Left ventricle myocardium inferior (tissue), 1 donor: ENCODE measurements at places on chromosomes 11 and 22.

- DNase-seq, result no peak
- no peaks in the 10 kb centered on the region for H3K36me3 ChIP-seq
- no peaks in the 10 kb centered on the region for H3K4me1 ChIP-seq
- peaks cover 25% of the 10 kb centered on the region for H3K27me3 ChIP-seq
- no peak overlapping the region for H3K4me3 ChIP-seq
Observed at GRCh38 chr11:10426475-10426874, 28.6 kb upstream of the AMPD3 start.

DNA sequence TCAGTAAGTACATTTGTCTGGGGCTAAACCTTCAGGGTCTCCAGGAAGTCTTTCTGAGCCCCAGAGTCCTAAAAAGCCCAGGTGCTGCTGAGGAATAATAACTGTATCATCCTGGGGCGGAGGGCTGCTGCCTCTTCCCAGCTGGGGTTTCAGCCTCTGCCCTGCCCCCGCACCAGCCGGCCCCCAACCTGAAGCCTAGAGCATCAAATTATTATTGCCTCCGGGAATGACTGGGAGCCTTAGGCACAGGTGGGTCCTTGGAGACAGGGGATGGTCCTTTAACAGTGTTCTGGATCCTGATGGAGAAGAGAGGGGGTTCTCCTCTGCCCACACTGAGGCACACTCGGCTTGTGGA is 64.4 kb downstream of the BCR start:
- H3K27me3 ChIP-seq, result no peaks in the 10 kb centered on the region
- no peak for DNase-seq
- H3K36me3 ChIP-seq, result no peaks in the 10 kb centered on the region
- H3K4me3 ChIP-seq, result no peak overlapping the region
- H3K4me1 ChIP-seq, result peaks cover 17% of the 10 kb centered on the region

DNA sequence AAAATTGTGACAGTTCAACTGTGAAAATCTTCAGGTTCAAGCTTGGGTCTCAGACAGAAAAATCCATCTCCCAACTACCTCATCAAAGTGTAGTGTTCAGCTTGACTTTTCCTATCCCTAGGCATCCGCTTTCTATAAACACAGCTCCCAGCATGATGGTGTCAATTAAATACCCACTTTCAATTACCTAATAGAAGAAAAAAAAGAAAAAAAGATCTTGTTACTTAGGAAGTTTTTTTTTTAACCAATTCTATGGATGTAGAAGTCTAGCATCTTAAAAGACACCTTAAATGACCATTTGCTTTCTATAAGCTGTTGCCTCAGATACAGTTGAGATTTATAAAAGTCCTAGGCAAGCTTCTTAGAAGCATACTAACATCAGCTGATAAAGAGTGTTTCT is 244.1 kb upstream of the MTNR1B start:
- H3K4me3 ChIP-seq, result no peak overlapping the region
- no peaks in the 10 kb centered on the region for H3K27me3 ChIP-seq
- H3K4me1 ChIP-seq, result peaks cover 11% of the 10 kb centered on the region
- no peak overlapping the region for H3K27ac ChIP-seq

- peaks cover 53% of the 10 kb centered on the region for H3K27me3 ChIP-seq
- DNase-seq, result no peak
- H3K4me1 ChIP-seq, result no peaks in the 10 kb centered on the region
- no peaks in the 10 kb centered on the region for H3K36me3 ChIP-seq
Observed at GRCh38 chr22:47566491-47566890, 804.0 kb downstream of the TBC1D22A start.

GRCh38 chr22:46641811-46642266 is 21.7 kb downstream of the GRAMD4 start:
- no peak for DNase-seq
- H3K4me3 ChIP-seq, result no peak overlapping the region
- H3K27ac ChIP-seq, result peak overlapping the region; percentile 63
- no peaks in the 10 kb centered on the region for H3K27me3 ChIP-seq

- no peaks in the 10 kb centered on the region for H3K27me3 ChIP-seq
- H3K27ac ChIP-seq, result peak overlapping the region; percentile 54
- peaks cover 18% of the 10 kb centered on the region for H3K4me1 ChIP-seq
Observed at GRCh38 chr22:44442851-44443595, 55.0 kb downstream of the RTL6 start.

GRCh38 chr22:31425331-31426050 is 26.1 kb downstream of the DRG1 start:
- no peak for DNase-seq
- H3K4me3 ChIP-seq, result no peak overlapping the region
- H3K36me3 ChIP-seq, result peaks cover 100% of the 10 kb centered on the region
- H3K27ac ChIP-seq, result no peak overlapping the region
- no peaks in the 10 kb centered on the region for H3K4me1 ChIP-seq

DNA sequence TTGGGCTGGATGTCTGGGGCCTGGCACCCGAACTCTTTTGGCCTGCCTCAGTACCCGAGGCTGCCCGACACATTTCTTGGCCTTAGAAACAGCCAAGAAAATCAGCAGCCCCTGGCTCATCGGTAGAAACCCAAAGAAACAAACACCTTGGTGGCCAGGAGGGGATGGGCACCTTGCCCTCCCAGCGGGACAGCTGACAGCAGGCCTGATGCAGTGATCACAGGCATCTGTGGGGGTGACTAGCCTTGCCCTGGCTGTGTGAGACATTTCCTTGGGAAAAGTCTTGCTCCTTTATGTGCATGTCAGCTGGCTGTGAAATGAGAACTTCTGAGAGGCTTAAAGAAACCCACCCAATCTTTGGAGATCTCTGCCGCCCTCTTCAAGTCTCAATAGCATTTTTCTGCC is 60.9 kb downstream of the SMIM38 start:
- no peaks in the 10 kb centered on the region for H3K36me3 ChIP-seq
- peaks cover 8% of the 10 kb centered on the region for H3K4me1 ChIP-seq
- H3K4me3 ChIP-seq, result no peak overlapping the region
- no peak for DNase-seq
- peaks cover 9% of the 10 kb centered on the region for H3K27me3 ChIP-seq

- H3K27me3 ChIP-seq, result no peaks in the 10 kb centered on the region
- peaks cover 71% of the 10 kb centered on the region for H3K4me1 ChIP-seq
- peak overlapping the region; percentile 27 for H3K4me3 ChIP-seq
- H3K27ac ChIP-seq, result peak overlapping the region; percentile 91
- DNase-seq, result peak; percentile 81
Observed at GRCh38 chr11:126115127-126115495, 52.4 kb upstream of the CDON start.

- no peaks in the 10 kb centered on the region for H3K27me3 ChIP-seq
- no peaks in the 10 kb centered on the region for H3K36me3 ChIP-seq
- no peak overlapping the region for H3K4me3 ChIP-seq
- peaks cover 32% of the 10 kb centered on the region for H3K4me1 ChIP-seq
- DNase-seq, result no peak
- no peak overlapping the region for H3K27ac ChIP-seq
Observed at GRCh38 chr11:64136765-64137441, 29.0 kb downstream of the MACROD1 start.

DNA sequence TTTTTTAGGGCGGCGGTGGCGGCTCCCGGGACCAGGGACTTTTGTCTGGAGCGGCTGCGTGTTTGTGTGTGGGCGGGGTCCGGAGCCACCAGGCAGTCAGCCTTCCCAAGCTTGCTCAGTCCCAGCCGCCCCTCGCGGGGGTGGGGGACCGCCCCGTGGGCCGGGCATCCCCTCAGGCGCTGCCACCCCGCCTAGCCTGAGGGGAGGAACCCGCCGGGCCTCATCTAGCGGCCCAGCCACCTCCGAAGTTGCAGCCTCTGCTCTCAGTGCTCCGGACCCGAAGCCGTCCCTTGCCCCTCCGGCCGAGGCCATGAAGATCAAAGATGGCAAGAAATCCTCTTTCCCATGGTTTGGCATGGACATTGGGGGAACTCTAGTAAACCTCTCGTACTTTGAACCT is 235.2 kb downstream of the OR4C45 start:
- H3K36me3 ChIP-seq, result no peaks in the 10 kb centered on the region
- no peaks in the 10 kb centered on the region for H3K4me1 ChIP-seq
- H3K27ac ChIP-seq, result no peak overlapping the region
- H3K27me3 ChIP-seq, result no peaks in the 10 kb centered on the region
- DNase-seq, result no peak

GRCh38 chr22:23609983-23610781 is 21.9 kb downstream of the DRICH1 start:
- H3K27ac ChIP-seq, result no peak overlapping the region
- H3K4me1 ChIP-seq, result no peaks in the 10 kb centered on the region
- peaks cover 14% of the 10 kb centered on the region for H3K27me3 ChIP-seq
- no peak for DNase-seq

DNA sequence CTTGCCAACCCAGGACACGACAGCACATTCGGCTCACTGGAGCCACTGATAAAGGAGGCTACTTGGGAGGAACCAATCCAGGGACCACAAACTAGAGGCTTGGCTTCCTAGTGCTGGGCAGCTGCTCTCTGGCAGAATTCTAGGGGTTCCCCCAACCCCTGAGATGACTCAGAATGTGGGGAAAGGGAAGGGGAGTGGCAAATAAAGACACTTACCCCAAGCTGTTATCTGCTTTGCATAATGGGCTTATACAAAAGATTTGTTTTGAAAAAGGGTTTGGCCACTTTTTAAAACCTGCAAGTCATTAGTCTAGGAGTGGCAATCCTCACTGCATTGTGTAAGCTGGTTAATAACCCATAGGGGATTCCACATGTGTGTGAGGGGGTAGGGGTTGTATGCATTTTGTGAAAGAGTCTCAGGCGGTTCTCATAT is 64.1 kb upstream of the LMO1 start:
- peaks cover 8% of the 10 kb centered on the region for H3K4me1 ChIP-seq
- H3K4me3 ChIP-seq, result no peak overlapping the region
- H3K27ac ChIP-seq, result no peak overlapping the region
- DNase-seq, result no peak
- H3K36me3 ChIP-seq, result no peaks in the 10 kb centered on the region
- H3K27me3 ChIP-seq, result peaks cover 34% of the 10 kb centered on the region

DNA sequence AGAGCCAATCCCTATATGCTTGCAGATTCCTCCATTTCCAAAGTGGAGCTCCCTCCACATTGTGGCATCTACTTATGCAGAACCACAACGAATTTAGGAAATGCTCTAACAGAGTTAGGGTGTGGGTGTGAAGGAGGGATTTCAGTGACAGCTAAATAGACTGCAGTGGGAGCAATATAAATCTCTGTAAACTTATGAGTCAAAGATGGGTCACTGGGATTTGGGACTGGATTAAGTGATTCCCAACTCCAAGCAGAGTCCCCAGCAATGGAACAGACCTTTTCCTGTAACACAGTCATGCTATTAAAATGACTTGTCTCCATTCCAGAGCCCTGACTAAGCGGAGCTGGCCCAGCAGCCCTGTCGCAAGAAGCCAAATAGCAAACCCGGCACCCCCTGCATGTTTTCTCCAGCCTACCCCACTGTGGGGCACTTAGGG is 36.6 kb downstream of the RPL27A start:
- peak overlapping the region; percentile 85 for H3K27ac ChIP-seq
- peak; percentile 57 for DNase-seq
- H3K4me1 ChIP-seq, result peaks cover 96% of the 10 kb centered on the region
- H3K36me3 ChIP-seq, result peaks cover 25% of the 10 kb centered on the region
- no peak overlapping the region for H3K4me3 ChIP-seq
- H3K27me3 ChIP-seq, result no peaks in the 10 kb centered on the region

GRCh38 chr11:14541192-14541947 is 21.2 kb upstream of the PSMA1 start:
- peak overlapping the region; percentile 76 for H3K27ac ChIP-seq
- H3K4me1 ChIP-seq, result peaks cover 52% of the 10 kb centered on the region
- peak overlapping the region; percentile 29 for H3K4me3 ChIP-seq
- no peaks in the 10 kb centered on the region for H3K27me3 ChIP-seq
- H3K36me3 ChIP-seq, result no peaks in the 10 kb centered on the region

DNA sequence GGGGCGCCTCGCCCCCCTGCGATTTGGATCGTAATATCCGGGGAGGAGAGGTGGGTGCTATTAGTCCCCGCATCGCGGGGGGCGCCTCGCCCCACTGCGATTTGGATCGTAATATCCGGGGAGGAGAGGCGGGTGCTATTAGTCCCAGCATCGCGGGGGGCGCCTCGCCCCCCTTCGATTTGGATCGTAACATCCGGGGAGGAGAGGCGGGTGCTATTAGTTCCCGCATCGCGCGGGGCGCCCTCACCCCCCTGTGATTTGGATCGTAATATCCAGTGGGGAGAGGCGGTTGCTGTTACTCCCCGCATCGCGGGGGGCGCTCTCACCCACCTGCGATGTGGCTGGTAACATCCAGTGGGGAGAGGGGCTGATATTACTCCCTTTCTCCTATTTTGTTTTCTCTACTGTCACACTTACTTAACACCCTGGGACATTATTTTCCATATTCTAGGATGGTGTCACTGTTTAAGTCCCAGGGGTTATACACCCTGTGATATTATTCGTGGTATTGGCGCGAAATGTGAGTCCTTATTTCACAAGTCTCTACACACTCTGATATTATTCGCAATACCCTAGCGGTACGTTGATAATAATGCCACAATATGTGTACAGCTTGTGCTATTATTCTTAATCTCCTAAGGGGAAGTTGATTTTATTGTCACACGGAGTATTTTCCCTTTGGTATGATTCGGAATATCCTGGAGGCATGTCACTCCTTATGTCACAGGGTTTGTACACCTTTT is 57.8 kb upstream of the ALDH3B2 start:
- no peak for DNase-seq
- H3K4me3 ChIP-seq, result peak overlapping the region; percentile 36
- no peaks in the 10 kb centered on the region for H3K36me3 ChIP-seq
- no peak overlapping the region for H3K27ac ChIP-seq
- H3K4me1 ChIP-seq, result no peaks in the 10 kb centered on the region

GRCh38 chr11:26028393-26028911 is 303.5 kb upstream of the ANO3 start:
- no peak overlapping the region for H3K4me3 ChIP-seq
- no peak overlapping the region for H3K27ac ChIP-seq
- H3K36me3 ChIP-seq, result no peaks in the 10 kb centered on the region
- no peak for DNase-seq

GRCh38 chr11:120332822-120333716 is 3.1 kb upstream of the ARHGEF12 start:
- no peak for DNase-seq
- H3K36me3 ChIP-seq, result peaks cover 14% of the 10 kb centered on the region
- H3K4me1 ChIP-seq, result peaks cover 83% of the 10 kb centered on the region
- peak overlapping the region; percentile 98 for H3K27ac ChIP-seq

- DNase-seq, result no peak
- no peaks in the 10 kb centered on the region for H3K36me3 ChIP-seq
- no peak overlapping the region for H3K4me3 ChIP-seq
- H3K27me3 ChIP-seq, result no peaks in the 10 kb centered on the region
Observed at GRCh38 chr22:30777587-30777986, 82.9 kb downstream of the OSBP2 start.

DNA sequence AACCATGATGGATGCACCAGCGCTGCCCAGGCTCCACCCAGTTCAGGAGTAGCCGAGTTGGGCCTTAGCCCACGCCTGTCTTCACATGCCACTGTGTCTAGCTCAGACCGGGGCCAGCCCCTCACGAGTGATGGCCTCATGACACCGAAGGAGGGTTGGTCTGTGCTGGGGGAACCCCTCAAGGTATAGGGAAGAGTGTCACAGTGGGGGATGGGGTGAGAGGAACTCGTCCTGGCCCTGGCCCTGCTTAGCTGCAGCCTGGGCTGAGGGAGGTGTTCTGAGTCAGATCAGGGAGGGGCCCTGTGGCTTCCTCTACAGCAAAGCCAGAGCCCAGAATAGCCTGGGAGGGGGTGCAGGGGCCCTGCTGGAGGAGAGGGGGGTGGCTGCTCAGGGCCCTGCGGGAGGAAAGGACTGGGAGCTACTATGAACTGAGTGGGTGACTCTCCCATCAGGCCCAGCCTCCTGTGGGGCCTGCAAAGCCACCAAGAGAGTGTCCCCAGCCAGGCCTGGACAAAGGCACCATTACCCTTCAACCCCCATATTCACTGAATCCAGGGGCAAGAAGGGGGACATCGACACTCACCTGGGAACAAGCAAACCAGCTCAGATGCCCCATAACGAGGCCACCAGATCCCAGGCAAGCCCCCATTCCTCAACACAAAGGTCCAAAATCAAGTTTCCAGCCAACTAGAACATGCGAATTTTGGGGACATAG is 41.2 kb downstream of the IGLL5 start:
- peak; percentile 27 for DNase-seq
- no peaks in the 10 kb centered on the region for H3K36me3 ChIP-seq
- no peak overlapping the region for H3K4me3 ChIP-seq
- peaks cover 56% of the 10 kb centered on the region for H3K27me3 ChIP-seq
- H3K27ac ChIP-seq, result no peak overlapping the region
